ENCODE measurements at places on chromosomes 16 and 17. TPM values are rescaled to one million over a fixed set of nuclear protein-coding genes. Genes with fewer than 3 reads are reported as not detected.
A peak's percentile ranks its signal among the peaks of the same experiment; 100 is the strongest.

Gene TMEM92
- 1.7 TPM for total RNA-seq

- no peak for DNase-seq
Measured at GRCh38 chr17:58492238-58493121, 4.3 kb upstream of the HSF5 start.

Gene NUP85
- 48.6 TPM for total RNA-seq

GRCh38 chr16:58022601-58023371 is 2.8 kb upstream of the MMP15 start:
- DNase-seq, result peak; percentile 74

- DNase-seq, result peak; percentile 36
Measured at GRCh38 chr17:79919164-79919585, 79.9 kb upstream of the CBX4 start.

DNA sequence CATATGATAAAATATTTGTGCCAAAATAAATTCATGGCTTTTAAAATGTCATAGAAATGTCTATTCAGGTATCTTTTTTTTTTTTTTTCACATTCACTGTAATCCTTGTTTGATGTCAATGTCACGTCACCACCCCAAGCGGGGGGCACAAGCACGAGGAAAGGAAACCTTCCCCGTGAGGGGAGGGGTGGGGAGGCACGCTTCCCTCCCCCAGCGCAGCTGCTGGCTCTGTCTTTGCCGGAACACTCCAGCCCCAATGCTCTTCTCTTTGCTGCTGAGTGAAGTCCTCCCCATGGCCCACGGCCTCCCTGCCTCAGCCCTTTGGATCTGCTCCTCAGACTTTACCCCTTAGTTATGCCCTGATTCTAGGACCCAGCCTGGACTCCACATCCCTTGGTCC is 1.5 kb downstream of the SLC35G3 start:
- no peak for DNase-seq

Gene NOD2
- 0.30 TPM for total RNA-seq

Gene CISD3
- 0.57 TPM for total RNA-seq

- DNase-seq, result no peak
Measured at GRCh38 chr16:3098459-3099394, at the start of gene ZSCAN10. Gene ZSCAN10 (minus strand): TSS chr16:3099294. CDS start chr16:3092937, 6,357 bp downstream.

All from Daoy (cell line).